Caco-2 (cell line): ENCODE measurements at places on chromosomes 1 and 21.

DNA sequence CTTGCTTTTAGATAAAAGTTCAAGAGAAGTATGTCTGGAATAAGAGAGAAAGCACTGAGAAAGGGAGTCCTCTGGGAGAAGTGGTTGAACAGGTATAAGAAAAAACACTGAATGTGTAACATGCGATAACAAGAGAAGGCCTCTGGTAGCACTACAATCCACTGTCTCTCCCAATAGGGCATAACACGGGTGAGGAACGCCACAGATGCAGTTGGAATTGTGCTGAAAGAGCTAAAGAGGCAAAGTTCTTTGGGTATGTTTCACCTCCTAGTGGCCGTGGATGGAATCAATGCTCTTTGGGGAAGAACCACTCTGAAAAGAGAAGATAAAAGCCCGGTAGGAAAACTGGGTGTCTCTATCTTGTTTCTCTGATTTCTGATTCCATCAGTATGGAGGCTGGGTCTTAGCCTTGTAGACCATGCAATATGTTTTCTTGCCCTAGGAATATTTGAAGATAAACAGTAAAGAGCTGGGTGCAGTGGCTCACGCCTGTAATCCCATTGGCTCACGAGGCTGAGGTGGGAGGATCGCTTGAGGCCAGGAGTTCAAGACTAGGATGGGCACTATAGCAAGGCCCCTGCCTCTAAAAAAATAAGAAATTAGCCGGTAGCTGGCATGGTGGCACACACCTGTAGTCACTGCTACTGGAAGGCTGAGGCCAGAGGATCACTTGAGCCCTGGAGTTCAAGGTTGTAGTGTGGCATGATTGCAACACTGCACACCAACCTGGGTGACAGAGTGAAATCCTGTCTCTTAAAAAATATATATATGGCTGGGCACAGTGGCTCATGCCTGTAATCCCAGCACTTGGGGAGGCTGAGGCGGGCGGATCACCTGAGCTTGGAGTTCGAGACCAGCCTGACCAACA is 40.4 kb downstream of the DAP3 start:
- peak; percentile 80 for DNase-seq

DNA sequence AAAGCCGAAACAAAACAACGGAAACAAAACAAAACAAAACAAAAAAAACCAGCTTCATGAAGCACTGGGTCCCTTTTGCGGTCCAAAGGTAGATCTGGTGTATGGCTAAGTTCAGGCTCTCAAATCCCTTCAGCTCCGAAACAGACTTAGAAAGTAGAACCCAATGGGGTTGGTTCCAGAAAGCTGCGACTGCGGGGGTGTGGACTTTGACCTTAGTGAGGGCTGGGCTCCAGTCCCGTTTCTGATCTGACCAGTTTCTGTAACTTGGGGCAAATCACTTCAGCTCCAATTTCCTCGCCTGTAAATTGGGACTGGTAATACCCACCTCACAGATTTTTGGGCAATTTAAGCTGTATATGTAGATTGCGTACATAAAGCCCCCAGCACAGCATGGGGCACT is 105.2 kb downstream of the ZSCAN20 start:
- DNase-seq, result no peak

- DNase-seq, result no peak
Observed at GRCh38 chr1:65371544-65371943, 48.9 kb upstream of the LEPR start.

DNA sequence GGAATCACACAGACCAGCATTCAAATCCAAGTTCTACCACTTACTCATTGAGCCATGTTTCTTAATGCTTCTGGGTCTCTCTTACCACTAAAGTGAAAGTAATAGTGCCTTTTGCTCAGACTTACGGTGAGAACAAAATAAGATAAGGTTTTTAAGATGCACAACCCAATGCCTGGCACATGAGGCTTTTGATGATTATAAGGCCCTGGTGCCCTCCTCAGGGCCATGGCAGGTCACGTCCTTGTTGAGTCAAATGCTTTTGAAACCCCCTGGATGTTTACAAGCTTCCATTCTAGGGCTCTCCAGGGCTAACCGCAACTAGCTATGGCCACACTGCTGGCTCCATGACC is 76.0 kb downstream of the TENT5C start:
- DNase-seq, result no peak
